ENCODE measurements at places on chromosomes 16 and 17.

DNA sequence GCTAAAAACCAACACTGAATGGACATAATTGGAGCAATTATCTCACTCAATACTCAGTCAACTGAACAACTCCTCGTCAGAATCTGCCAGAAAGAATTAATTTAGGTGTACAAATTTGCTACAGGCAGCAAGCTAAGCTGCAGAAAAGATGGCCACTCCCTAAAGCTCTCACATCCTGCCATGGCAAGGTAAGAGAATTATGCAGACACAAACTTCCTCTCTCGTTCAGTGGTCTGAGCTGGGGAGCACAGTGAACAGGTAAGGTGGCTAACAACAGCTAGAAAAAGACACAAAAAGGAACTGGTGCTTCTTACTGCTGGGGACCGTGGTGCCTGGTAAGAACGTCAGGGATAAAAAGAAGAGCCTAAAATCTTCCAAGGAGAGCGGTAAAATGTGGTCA is 74.9 kb upstream of the BCAR1 start:
- DNase-seq: no peak

DNA sequence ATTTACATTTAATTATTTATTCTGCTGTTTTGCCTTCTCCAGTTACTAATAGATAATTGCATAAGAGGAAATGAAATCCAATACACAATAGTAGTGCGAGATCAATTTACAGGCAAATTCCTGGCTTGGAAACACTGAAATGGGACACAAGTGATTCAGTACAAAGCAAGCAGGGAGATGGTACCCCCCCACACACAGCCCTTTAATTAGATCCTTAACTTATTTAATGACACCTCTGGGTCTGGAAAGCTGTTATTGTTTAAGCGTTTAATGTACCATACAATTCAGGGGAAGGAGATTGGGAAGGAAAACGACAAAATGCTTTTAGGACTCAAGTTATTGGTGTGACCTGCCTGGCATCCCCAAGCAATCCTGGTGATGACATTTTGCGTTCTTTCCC is 318.2 kb downstream of the NPIPA8 start:
- no peak for DNase-seq

DNA sequence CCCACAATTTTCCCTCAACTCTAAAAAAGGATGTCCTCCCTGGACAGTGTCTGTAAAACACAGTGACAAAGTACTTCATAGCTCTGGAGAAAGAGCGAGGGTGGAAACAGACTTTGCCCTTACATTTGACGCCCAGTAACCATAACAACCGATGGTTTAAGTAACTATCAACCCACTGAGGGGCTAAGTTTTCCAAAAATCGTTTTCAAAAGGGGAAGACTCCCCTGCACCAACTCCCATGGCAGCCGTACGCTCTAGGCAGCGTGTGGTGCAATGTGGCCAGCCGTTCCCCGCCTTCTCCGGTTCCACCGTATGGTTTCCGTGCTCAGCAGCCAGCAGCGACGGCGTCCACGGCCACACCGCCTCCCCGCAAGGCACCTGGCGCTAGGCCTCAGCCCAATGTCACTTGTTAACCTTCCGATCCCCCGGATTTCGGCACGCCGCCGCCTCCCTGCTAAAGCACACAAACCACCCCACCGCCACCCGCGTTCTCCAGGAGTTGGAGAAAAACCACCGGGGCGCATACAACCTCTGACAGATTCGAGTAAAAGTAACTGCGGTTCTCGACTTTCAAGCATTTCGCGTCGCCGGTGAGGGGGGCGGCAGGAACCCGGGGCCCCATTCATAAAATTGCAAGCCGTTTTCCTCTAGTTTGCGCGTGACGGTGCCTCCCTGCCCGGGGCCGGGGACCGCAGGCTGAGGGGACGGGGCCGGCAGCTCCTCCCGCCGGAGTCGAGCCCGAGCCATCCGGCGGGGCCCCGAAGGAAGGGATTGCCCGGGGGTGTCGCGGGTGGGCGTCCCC is 661 bp downstream of the TEX2 start:
- DNase-seq: peak; percentile 61

- peak; percentile 40 for DNase-seq
Observed at GRCh38 chr16:1678500-1679098, 520 bp downstream of the JPT2 start.

- DNase-seq: no peak
Observed at GRCh38 chr16:55815320-55815719, 17.6 kb downstream of the CES1 start.

- no peak for DNase-seq
Observed at GRCh38 chr17:82846061-82846691, 6.4 kb upstream of the ZNF750 start.

All from NCI-H526 (cell line).